ENCODE measurements at places on chromosomes 2 and 18. TPM values are rescaled to one million over a fixed set of nuclear protein-coding genes. Genes with fewer than 3 reads are reported as not detected.

HOXD3 gene
- total RNA-seq: not detected

ADRA2B gene
- not detected for total RNA-seq

LHCGR gene
- total RNA-seq: 0.74 TPM

MAP3K2 gene
- total RNA-seq: 37.1 TPM

KLHL41 gene
- total RNA-seq: 1.7 TPM

GAD1 gene
- total RNA-seq: 78.2 TPM

PAX3 gene
- total RNA-seq: 0.49 TPM

MAB21L4 gene
- total RNA-seq: not detected

LOXHD1 gene
- total RNA-seq: 0.25 TPM

FHOD3 gene
- 41.6 TPM for total RNA-seq

TEX44 gene
- total RNA-seq: not detected

OSR1 gene
- total RNA-seq: 1.7 TPM

ARHGAP15 gene
- 19.9 TPM for total RNA-seq

SP110 gene
- 1.2 TPM for total RNA-seq

SIX3 gene
- 0.49 TPM for total RNA-seq

LYPD1 gene
- total RNA-seq: 24.1 TPM

HDLBP gene
- total RNA-seq: 122 TPM

MEP1B gene
- total RNA-seq: under 0.01 TPM

APLF gene
- 4.7 TPM for total RNA-seq

SLC11A1 gene
- total RNA-seq: 2.0 TPM

HOXD11 gene
- not detected for total RNA-seq

PAIP2B gene
- 13.3 TPM for total RNA-seq

CPO gene
- not detected for total RNA-seq

KLHL29 gene
- total RNA-seq: 15.5 TPM

CSRNP3 gene
- total RNA-seq: 184 TPM

SLC9A4 gene
- 0.25 TPM for total RNA-seq

OTOF gene
- 0.25 TPM for total RNA-seq

SDC1 gene
- 4.9 TPM for total RNA-seq

NPAS2 gene
- 6.9 TPM for total RNA-seq

ACTG2 gene
- total RNA-seq: 0.98 TPM

TGFA gene
- 3.7 TPM for total RNA-seq

DPP4 gene
- total RNA-seq: 5.7 TPM

All from temporal lobe (tissue), 4 donors.